ENCODE measurements at places on chromosomes 1 and 21. TPM values are rescaled to one million over a fixed set of nuclear protein-coding genes. Genes with fewer than 3 reads are reported as not detected.

The TNFRSF8 gene
- 0.19 TPM for total RNA-seq

DNA sequence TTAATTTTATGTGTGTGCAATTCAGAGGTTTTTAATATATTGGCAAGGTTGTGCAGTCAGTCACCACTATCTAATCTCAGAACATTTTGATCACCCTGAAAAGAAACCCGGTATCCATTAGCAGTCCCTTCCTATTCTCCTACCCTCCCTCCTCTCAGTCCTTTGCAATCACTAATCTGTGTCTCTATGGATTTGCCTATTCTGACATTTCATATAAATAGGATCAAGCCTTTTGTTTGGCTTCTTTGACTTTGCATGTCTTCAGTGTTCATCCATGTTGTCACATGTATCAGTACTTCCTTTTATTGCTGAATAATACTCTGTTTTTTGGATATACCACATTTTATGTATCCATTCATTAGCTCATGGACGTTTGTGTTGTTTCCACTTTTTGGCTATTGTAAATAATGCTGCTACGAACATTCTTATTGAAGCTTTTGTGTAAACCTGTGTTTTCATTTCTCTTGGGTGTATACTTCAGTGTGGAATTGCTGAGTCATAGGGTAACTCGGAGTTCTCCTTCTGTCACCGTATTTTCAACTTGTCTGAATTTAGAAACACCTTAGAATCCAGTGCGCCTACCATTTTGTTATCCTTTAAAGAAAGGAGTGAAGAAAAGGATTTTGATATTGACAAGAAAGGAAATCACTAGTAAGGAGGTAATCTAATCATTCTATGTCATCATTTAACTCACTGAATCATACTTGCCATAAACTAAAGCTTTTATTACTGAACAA, 3.4 kb downstream of the CEP85 start:
- DNase-seq, result peak; percentile 32

DNA sequence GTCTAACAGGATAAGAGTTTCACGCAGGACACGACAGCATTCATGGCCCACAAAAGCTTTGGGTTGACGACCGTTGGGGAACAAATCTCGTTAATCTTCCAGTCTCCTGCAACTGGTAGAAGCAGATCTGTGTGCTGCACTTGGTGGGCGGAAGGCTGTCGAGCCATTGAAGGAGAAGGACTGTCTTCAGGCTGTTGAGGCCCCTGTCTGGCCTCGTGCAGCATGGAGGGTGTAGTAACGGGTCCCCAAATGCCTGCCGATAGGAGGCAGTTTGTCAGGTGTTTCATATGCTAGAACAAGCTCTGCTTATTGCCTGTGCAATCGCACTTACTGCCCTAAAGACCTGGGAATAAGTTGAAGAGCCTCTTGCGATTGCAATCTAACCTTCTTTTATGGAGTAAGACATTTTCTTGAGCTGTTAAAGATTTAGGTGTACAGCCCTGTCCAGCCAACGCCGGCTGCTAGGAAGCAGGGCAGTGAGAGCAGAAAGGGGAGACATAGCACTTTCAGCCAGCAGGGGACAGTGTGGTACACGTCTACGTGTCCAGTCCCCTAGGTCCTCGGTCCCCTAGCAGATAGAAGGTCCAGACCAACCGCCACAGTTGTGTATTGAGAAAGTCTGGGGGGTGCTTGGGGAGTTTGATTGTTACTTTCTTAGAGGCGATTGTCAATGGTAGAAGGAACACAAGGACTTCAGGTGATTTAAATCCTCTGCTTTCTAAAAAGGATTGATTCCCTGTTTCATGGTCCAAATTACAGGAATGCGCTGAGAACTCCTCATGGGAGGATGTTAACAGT, 102.3 kb upstream of the TMPRSS2 start:
- DNase-seq, result peak; percentile 48

The TNFRSF14 gene
- 13.1 TPM for total RNA-seq

GRCh38 chr1:221188458-221188857, 309.2 kb downstream of the HLX start:
- DNase-seq, result no peak

The CD1C gene
- total RNA-seq, result not detected

All from LHCN-M2 (cell line).